ENCODE measurements at places on chromosomes 5 and 9. TPM values are rescaled to one million over a fixed set of nuclear protein-coding genes. Genes with fewer than 3 reads are reported as not detected.

The DDX46 gene
- total RNA-seq = 18.9 TPM

The CDX1 gene
- 0.38 TPM for total RNA-seq

The PCDHB1 gene
- not detected for total RNA-seq

The SLC9A3 gene
- total RNA-seq = 1.1 TPM

The C9orf50 gene
- not detected for total RNA-seq

The SMIM32 gene
- under 0.01 TPM for total RNA-seq

The ANKRD55 gene
- total RNA-seq = under 0.01 TPM
